ENCODE measurements at places on chromosomes 7 and 10.

- DNase-seq = no peak
Observed at GRCh38 chr10:24091256-24091655, 117.7 kb upstream of the KIAA1217 start.

GRCh38 chr7:107108793-107109371, 59.9 kb upstream of the HBP1 start:
- no peak for DNase-seq

DNA sequence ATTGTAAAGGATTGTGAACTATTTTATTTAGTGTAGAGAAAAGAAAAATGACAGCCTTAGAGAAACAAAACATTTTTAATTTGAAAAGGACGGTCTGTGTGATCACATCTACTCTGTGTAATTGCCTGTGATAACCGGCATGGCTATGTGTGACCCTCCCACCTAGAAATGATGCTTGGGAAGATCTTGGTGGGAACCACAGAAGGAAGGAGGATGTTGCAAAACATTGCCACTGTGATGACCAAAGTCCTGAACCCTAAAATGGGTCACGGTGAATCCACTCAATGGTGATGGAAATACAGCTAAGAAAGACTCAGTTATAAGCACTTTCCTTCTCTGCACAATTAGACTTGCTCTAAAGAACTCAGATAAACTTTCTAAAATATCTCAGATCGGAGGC, 221.3 kb upstream of the FRMD4A start:
- no peak for DNase-seq

DNA sequence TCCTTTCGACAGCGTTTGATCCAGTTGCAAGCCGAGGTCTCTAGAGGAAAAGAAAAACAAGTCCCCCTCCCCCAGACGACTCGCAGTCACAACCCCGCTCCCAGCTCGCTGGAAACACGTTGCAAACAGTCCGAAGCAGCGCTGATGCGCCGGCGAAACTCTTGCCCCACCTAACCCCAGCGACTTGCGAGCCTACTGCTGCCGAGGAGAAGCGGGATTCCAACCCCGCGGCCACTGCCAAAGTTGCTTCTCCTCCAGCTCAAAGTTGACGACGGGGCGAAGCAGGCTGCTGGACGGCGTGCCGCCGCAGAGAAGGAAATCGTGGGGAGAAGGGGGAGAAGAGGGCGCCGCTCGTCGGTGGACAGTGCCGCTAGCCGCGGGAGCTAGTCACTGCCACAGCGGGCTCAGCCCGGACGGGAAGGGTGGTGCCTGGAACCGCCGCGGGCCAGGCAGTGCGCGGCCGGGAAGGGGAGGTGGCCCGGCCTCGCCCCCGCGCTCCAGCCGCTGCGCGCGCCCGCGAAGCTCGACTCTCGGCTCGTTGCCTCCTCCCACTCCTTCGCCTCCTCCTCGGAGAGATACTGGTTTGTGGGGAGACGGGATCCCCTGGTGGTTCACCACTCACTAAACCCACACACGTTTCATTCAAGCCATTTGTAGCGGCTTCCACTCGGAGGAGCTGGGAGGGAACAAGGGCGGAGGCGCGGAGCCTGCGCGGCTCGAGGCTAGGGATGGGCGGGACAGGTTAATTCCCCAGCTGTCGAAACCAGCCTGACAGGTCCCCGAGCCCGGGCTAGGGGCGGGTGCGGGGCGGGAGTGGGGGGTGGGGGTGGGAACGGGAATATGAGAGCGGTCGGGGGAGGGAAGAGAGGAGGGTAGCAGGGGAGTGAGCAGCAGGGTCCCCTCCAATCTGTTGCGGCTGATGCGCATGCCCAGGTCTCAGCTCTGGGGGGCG, at the start of gene GPR37:
Gene GPR37 (minus strand): TSS at position 392 of the 952 bp plus-strand sequence. CDS start 816 bp downstream, outside the sequence.
- DNase-seq = peak; percentile 72

DNA sequence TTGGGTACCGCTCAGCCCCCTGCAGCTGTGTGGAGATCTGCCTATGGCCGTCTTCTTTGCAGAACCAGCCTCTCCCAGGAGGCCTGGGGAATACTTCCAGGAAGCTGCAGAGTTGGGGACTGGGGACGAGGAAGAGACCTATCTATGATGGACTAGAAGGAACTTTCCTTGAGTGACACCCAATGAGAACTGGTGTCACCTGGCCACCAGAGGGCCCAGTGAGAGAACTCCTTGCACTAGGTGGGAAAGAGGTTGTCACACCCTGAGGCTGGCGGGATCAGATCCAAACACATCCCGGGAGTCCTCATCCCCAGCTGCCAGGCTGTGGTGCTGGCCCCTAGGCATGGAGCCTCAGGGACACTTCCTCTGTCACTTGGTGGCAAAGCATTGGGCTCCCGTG, 4.9 kb upstream of the GRID2IP start:
- no peak for DNase-seq

GRCh38 chr10:14454629-14455028, 123.9 kb upstream of the FRMD4A start:
- DNase-seq = no peak

DNA sequence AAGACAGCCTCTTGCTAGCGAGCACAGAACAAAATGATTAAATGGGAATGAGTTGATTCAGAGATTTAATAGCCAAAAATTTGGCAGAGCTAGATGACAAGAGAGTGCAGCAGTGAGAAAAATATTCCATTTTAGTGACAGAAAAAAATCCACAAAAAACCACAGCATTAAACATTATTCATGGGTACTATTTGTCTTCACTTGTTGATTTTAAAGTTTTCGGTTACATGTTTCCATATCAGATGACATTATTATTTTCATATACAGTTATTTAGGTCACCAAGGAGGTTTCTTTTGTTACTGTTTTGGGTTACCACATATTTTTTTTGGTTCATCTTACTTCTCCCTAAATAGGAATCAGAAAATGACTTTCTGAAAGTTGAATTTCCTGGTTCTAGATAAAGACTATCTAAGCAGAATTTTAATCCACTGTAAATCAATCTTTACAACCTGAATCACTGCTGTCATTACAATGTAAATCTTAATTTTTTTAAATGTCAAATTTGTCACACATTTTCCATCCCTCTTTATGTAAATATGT, 87.9 kb downstream of the SVIL start:
- DNase-seq = no peak

GRCh38 chr7:78438433-78438832, 639.9 kb downstream of the PHTF2 start:
- no peak for DNase-seq

DNA sequence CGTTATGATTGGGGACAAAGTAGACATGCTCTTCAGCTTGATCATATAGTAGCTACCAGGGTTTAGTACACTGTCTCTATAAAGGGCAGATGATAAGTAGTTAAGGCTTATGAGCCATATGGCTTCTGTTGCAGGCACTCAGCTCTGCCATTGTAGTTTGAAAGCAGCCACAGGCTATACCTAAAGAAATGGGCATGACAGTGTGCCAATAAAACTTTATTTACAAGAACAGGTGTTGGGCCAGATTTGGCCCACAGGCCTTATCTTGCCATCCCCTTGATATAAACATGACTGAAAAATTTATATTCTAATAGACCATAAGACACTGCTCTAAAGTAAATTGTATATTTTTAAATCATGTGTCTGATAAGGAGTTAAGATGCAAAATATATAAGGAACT, 36.6 kb downstream of the GRK5 start:
- no peak for DNase-seq

All from foreskin keratinocyte (primary cell).